ENCODE measurements at places on chromosomes 1 and 21.

- DNase-seq = no peak
These were observed 4.7 kb downstream of the UROD start for GRCh38 chr1:45016767-45017166.

DNA sequence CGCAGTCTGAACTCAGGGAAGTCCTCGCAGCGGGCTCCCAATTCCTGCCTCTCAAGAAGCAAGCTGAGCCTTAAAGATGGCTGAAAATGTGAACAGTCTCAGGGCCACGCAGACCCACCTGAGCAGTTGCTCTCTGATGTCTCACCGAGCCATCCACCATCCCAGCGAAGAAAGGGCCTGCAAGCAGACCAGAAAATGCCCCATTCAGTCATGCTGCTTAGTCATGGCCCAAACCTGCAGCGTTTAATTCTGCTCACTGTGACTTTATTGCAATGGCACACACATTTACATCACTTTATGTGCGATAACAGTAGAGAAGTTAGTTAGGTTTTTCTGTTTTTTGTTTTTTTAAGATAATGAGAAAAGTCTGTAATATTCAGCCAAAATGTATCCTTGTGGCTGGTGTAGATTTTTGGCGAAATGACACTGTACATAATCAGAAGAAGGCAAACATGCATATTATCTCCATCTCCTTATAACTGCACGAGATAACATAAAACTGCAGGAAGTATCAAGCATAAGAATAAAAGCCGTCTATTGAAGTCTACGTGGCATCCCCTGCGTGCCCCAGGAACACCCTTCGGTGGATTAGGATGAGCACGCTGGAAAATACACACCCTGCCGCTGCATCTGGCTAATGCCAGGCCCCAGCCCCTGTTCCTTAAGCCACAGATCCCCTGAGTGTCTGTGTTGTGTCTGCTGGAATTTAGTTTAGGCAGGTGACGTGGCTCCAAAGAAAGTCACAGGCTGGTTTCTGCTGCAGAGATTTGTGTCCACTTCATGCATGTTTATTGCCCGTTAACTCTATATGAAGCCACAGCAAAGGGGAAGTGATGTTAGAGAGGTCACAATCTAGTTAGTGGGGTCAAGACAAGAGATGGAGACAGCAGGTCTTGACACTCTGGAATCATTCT is 119.8 kb upstream of the IRF2BP2 start:
- no peak for DNase-seq

DNA sequence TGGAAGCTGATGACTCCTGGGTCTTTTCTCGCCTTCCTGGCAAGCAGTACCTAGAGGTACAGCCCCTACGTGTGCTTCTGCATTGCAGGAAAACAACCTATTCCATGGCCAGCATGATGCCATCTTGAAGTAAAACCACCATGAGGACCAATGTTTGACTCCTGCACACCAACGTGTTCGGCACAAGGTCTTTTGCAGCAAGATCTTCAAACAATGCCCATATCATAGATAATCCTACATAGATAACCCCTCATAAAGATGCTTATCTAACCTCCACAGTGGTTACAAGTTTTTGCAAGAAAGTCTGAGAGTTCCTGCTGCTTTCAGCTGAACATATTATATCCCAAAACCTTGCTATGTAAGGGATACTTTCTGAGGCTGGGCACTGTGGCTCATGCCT is 141.1 kb upstream of the MAP1LC3C start:
- no peak for DNase-seq

DNA sequence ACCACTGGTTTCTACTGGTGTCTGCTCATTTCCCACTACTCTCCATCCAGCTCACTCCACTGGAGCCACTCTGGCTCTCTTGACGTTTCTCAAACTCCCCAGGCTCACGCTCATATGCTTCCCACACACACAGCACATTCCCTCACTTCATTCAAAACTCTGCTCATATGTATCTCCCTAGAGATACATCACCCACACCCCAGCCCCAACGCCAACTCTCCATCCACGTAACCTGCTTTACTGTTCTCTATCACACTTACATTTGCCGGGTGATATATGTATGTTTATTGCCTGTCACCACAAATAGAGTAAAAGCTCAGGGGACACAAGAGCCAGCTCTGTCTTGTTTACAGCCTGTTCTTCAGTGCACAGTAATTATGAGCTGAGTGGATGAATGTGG is 22.2 kb downstream of the EBNA1BP2 start:
- DNase-seq = no peak

DNA sequence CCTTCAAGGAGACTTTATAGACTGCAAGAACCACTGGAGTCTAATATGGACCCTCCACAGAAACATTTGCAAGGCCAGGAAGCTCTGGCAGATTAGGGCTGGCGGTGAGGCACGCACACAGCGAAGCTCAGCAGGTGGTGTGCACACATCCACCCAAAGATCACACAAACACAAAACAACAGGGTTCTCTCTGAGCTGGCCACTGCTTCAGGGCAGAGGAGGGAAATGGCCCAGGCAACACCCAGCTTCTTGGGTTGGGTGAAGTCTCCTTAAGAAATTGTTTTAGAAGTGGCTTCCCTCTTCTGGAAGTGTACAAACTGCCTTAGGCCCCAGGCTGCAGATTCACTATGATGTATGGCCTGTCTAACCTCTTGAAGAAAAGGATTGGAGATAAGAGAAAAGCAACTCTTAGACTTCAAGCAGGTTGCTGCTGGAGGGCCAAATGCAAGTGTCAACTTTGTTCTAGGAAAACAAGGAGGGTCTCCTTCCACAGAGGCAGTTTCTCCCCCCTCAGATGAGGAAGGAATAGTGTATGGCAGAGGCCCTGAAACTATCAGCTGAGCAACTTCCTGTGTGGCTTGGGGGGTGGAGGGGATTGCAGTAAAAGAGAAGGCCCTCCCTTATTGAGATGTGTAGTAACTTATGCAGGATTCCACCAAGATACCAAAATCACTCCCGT is 2.0 kb downstream of the RCSD1 start:
- peak; percentile 53 for DNase-seq

- no peak for DNase-seq
These were observed 29.3 kb downstream of the NUP133 start for GRCh38 chr1:229478852-229479251.

- no peak for DNase-seq
These were observed at the start of gene APCS for GRCh38 chr1:159587461-159587951. Gene APCS, plus strand, starts transcription at chr1:159587826. Its CDS starts 96 bp downstream, at chr1:159587922.

DNA sequence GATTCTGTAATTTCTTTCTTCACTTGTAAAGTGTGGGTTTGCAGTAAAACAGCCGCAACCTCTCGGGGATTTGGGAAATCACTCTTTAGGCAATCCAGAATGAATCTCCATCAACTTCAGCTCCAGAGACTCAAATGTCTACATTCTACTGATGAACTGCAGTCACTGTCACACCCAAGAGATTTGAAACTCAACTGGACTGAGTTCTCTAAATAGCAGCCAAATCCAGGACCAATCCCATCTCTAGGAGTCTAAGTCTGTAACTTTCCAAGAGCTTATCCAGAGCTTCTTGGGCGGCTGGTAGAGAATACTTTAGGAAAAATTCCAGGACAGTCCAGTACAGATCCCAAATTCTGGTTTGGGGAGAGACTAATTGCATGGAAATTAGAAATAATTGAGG is 62.9 kb downstream of the ADAMTS1 start:
- DNase-seq = no peak

DNA sequence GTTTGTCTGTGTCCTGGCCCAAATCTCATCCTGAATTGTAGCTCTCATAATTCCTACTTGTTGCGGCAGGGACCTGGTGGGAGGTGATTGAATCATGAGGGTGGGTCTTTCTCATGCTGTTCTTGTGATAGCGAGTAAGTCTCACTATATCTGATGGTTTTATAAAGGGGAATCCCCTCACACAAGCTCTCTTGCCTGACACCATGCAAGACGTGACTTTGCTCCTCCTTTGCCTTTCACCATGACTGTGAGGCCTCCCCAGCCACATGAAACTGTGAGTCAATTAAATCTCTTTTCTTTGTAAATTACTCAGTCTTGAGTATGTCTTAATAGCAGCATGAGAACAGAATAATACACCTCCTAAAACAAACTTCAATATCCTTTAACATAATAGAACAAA is 1065.6 kb downstream of the PLA2G4A start:
- DNase-seq = no peak

Data from CD4-positive, alpha-beta T cell treated with Interleukin-4 for 4 hours (primary cell).